ENCODE measurements at places on chromosomes 2 and 18.

- no peak for DNase-seq
These were observed 186.9 kb downstream of the LRP1B start for GRCh38 chr2:141943918-141944317.

DNA sequence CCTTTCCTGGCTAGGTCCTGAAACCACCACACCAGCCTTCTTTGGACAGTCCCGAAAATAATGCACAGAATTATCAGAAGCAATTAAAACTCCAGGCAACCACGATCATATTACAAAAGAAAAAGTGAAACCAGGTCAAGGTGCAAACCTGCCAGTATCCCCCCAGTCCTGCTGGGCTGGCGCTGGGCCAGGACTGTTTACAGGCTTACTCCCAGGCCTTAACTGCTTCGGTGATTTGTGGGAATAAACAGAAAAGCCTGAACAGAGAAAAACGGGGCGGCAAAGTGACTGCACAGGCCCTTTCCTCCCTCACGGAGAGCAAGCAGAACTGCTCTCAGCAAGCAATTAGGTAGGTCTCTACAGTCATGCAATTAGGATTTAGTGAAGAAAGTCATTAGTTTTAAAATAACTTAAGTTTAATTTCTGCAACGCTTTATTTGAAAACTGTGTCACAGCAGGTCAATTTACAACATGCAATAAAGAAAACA, 1.3 kb downstream of the HDAC4 start:
- DNase-seq, result no peak

DNA sequence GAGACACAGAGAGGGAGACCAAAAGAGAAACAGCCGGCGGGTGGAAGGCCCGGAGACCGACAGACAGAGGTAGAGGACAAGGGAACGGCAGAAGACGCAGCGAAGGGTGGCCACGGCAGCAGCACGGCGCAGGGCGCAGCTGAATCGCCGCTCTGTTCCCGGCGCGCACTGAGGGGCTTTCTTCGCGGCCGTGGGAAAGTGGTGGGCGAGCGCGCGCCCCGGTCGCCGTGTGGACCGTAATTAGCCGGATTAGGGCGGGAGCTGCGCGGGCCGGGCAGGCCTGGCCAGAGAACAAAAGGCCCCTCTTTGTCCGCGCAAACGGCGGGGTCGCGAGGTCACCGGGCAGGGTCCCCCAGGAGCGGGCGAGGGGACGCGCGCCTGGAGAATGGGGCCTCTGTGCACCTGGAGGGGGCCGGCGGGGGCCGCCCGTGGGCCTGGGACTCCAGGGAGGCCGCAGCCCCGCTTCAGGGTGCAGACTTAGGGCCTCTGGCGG, 158.3 kb downstream of the ZFP36L2 start:
- no peak for DNase-seq

GRCh38 chr2:227256605-227257004, 68.4 kb upstream of the MFF start:
- DNase-seq, result no peak

- no peak for DNase-seq
These were observed 1292.0 kb upstream of the CHAC2 start for GRCh38 chr2:52475590-52475989.

DNA sequence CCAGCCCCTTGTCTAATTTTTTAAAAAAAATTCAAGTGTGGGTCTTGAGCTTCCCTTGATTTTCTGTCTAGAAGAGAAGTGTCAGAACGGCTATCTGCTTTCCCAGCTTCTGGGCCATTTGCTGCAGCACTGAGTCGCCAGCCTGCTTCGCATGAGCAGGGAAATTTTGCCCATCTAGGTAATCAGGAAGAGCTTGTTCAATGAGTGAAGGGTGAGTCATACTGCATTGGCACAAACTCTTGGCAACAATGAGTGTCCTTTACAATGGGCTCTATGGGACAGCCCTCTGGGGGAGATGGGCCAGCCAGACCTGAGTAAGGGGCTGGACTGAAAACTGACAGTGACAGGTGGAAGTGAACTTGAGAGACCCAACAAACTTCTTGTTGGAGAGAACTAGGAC, 2.4 kb upstream of the RNF144A start:
- DNase-seq, result no peak

DNA sequence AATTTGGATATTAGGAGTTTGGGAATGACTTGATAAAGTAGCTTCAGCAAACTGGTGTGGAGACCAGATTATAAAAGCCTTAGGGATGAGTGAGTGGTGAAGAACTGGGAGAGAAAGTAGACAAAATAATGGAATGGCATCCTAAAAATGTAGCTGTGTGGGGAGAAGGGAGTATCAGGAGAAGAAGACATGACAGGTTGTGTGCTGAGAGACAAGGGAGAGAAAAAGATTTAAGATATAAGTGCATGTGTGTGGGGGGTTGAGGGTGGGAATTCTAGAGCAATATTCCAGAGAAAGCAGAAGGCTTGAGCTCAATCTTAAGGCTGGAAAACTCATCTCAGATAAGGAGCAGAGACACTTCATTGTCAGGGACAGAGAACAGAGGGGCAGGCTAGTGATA, 159.5 kb downstream of the HNMT start:
- no peak for DNase-seq

DNA sequence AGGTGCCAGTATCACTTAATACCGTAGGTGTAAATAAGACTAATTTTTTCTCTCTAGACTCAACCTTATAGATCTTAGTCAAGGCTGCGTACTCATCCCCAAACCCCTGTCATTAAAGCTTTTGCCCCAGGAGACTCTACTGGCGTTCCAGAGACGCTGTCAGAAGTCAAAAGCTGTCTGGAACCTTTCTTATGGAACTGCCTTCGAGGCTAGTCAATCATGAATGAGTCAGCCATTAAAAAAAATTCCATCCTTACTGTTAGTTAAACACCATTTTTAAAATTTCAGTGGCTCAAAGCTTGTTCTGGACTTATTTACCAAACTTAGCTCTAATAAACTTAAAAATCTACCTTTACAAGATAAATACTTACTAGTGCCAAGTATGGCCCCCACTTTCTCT, 52.1 kb downstream of the SPRED2 start:
- DNase-seq, result no peak

GRCh38 chr2:239394346-239394945, 6.4 kb downstream of the HDAC4 start:
- no peak for DNase-seq

DNA sequence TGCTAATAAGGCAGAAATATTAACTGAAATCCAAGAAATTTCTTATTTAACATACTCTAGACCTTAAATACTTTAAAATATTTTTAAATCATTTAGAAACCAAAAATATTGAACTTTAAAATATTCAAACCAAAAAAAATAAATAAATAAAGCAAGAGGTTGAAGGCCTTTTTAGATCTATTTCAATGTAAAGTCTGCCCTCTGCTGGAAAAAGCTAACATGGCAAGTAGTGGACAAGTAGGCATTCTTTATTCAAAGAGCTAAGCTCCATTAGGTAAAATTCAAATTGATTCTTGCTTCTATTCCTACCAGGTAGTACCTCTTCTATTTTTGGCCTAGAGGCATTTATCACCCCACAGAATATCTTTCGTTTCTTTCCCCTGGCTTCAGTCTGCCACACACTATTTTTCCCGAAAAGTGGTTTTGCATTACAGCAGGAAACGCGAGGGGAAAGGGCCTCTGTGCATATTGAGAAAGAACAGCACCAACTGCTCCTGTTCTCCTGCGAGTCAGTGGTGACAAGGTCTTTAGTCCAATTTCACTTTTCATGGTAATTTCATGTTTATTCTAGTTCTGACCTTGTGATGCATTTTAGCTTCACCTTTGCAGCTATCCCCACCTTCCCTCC, 20.4 kb downstream of the IFIH1 start:
- DNase-seq, result no peak

GRCh38 chr2:218323526-218324472, 31.5 kb upstream of the TMBIM1 start:
- DNase-seq, result no peak

GRCh38 chr2:66901344-66901743, 466.4 kb downstream of the MEIS1 start:
- no peak for DNase-seq

GRCh38 chr2:171595896-171596295, 73.6 kb downstream of the CYBRD1 start:
- DNase-seq, result no peak

GRCh38 chr2:210195101-210195852, 24.1 kb upstream of the KANSL1L start:
- DNase-seq, result no peak

GRCh38 chr2:99184811-99185210, 3.8 kb downstream of the MRPL30 start:
- no peak for DNase-seq

GRCh38 chr2:45172760-45173392, 163.6 kb upstream of the SIX2 start:
- DNase-seq, result no peak

GRCh38 chr2:24050041-24050979, 769 bp downstream of the FKBP1B start:
- DNase-seq, result no peak

GRCh38 chr2:64697297-64698176, 43.8 kb upstream of the SERTAD2 start:
- DNase-seq, result no peak

GRCh38 chr2:72038524-72038923, 109.1 kb downstream of the CYP26B1 start:
- DNase-seq, result no peak

- no peak for DNase-seq
These were observed 806.4 kb downstream of the GALR1 start for GRCh38 chr18:78056011-78056410.

GRCh38 chr18:6807515-6808257, 78.2 kb downstream of the ARHGAP28 start:
- DNase-seq, result no peak

DNA sequence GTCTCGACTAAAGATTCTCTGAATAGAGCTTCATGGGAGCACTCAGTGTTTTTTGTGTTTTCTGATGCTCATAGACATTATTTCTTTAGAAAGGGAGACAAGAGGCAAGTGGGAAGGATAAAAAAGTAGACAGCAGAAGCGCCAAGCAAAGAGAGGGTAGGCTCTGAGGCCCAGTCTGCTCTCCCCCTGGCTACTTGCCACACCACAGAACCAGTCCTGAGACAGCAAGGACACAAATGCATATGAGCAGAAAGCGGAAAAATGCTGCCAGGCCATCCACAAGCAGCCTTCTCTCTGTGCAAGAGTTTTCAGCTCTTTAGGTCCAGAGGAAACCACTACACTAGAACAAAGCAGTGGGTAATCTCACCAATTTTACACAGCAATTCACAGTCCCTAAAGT, 285.4 kb downstream of the ZNF521 start:
- DNase-seq, result no peak

GRCh38 chr2:237344942-237345341, 69.0 kb downstream of the COL6A3 start:
- DNase-seq, result no peak

GRCh38 chr18:58615140-58616132, 13.5 kb downstream of the ALPK2 start:
- peak; percentile 27 for DNase-seq

GRCh38 chr2:217889656-217890055, 113.1 kb downstream of the TNS1 start:
- DNase-seq, result no peak

DNA sequence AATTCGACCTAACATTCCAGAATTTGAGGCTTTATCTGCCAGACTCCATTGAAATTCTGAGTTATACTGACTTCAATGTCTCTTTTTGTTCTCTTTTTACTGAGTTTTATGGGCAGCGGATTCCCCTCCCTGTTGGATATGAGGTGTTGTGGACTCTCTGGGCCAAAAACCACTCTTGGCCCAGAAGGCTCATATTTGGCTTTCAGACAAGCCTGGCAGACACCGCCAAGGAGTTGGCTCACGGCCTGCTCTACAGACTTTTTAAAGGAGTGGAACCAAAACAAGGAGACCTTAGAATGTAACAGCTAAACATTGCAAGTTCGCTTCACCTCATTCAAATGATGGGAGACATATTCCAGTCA, 206.4 kb upstream of the NCKAP5 start:
- no peak for DNase-seq

GRCh38 chr18:36680042-36680441, 148.8 kb downstream of the TPGS2 start:
- DNase-seq, result no peak

DNA sequence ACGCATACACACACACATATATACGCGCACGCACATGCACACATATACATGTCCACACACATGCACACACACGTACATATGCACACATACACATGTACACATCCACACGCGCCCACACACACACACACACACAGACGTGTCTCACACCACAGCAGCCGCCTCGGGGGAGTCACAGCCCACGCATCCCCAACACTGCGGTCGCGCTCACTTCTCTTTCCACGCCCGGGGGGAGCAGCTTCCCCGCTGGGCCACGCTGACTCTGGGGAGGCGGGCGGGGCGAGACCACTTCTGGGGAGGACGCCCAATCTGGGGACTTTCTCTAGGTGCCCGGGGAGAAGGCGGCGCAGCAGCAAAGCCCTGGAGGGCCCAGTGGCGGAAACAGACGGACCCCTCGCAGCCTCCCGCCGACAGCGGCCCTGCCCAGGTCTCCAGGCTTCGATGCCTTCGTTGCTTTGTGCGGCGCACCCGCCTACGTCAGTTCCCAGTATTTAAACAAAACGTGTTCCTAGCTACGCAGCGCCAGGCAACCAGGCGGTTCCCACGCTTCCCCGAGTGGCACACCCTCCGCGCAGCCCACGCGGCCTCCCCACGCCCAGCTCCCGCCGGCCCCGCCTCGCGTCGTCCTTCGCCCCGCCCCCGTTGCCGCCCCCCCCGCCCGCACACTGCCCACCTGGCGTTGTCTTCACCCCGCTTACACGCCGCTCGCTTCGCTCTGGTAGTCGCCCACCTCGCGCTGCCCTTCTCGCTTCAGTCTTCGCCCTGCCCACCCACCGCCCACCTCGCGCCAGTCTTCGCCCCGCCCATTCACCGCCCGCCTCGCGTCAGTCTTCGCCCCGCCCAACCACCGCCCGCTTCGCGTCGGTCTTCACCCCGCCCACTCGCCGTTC, 810 bp upstream of the RBFA start:
- peak; percentile 78 for DNase-seq

DNA sequence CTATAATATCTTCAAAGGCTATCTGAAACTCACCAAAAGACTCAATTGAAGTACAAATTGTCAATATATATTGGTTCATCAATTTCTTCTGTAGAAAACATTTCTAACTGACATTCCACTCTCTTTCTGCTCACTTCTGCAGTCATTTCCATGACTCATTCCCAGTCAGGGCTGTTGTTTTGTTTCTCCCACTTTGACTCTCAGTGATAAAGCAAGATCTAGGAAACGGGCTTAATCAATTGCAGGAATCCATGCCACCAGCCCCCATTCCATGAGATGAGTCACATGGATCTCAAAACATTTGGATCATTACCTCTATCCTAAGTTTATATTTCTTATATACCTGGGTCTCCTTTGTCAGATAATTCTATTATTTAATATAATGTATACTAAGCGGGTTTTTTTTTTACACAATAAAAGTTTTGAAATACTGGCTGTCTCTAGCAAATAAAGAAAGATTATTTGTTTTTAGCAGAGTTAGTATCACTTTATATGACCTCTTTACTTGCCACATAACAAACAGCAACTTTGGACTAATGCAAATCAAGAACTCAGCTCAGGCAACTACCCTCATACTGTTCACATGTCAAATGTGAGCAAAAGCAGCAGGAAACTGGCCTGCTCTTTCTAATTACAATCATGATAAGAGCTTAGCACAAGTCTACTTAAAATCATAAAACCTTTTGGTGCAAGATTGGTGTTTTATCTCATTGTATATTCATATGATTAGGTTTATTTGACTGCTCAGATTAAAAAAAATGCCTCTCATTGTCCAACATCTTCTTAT, 251.1 kb upstream of the PIK3C3 start:
- no peak for DNase-seq
